ENCODE measurements at places on chromosomes 3 and 15.

GRCh38 chr3:152589644-152590043 lies 245.3 kb upstream of the P2RY1 start:
- no peak for DNase-seq

DNA sequence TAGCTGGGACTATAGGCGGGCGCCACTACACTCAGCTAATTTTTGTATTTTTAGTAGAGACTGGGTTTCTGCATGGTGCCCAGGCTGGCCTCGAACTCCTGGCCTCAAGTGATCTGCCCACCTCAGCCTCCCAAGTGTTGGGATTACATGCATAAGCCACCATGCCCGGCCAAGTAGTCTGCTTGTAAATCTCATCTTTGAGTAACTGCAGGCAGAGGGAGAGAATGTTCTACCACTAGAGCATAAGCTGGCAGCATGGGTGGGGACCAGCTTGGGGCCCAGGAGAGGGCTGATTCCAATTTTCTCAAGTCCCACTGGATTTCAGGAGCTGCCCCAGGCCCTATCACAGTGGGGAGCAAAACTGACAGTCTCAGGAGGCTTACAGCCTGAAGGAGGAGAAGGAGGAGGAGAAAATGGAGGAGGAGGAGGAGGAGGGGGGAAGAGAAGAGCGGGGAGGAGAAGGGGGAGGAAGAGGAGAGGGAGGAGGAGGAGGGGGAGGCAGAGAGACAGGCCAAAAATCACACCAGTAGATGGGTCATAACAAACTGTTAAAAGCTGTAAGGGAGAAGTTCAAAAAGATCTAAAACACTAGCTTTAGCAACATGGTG lies 229.1 kb upstream of the IGF1R start:
- no peak for DNase-seq

GRCh38 chr3:155233213-155233612 lies 60.3 kb downstream of the STRIT1 start:
- peak; percentile 99 for DNase-seq

GRCh38 chr3:45781841-45782240 lies 14.5 kb downstream of the SLC6A20 start:
- no peak for DNase-seq

Data from G401 (cell line).